Fibroblast of the conjunctiva (primary cell): ENCODE measurements at places on chromosomes 16 and 17.
A peak's percentile ranks its signal among the peaks of the same experiment; 100 is the strongest.

- DNase-seq, result no peak
Measured at GRCh38 chr17:76582660-76583059, 3.0 kb downstream of the ST6GALNAC2 start.

GRCh38 chr17:68792873-68793272 is 162.3 kb downstream of the ABCA8 start:
- no peak for DNase-seq

GRCh38 chr16:23424292-23424958 is 28.6 kb downstream of the COG7 start:
- no peak for DNase-seq

DNA sequence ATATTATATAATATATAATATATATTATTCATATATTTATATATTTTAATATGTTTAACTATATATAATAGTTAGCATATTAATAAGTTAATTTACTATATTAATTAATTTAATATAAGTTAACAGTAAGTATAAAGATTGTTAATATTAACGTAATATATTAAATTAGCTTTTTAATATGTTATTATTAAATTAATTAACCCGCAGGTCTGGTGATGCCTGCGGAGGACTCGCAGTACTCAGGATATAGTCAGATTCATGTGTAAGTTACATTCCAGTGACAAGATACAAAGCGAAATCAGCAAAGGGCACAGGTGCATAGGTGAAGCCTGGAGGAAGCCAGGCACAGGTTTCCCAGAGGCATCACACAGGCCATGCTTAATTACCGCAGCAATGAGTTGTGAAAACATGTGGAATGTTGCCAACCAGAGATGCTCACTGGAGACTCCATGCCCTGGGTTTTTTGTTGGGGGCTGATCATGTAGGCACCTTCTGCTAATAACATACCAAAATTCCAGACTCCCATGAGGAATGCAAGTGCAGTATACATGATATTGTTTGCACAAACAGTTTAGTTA is 130.4 kb upstream of the MPHOSPH6 start:
- DNase-seq, result no peak

DNA sequence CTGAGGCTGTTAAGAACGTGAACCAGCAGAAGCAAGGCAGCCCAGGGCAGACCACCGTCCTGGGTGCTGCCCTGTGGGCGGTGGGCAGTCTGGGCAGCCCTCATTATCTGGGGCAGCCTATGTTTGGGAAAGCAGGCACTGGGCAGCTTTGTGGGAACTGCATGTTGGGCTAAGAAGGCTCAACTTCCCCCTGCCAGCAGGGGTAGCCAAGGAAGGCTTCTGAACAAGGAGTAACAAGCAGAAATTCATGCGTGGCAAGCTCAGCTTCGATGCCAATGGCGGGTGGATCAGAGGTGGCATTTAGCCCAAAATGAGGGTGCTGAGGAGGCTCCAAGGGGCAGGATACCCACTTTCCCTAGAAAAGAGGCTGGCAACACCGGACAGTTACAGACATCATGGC is 42.7 kb upstream of the METRNL start:
- DNase-seq, result no peak

- no peak for DNase-seq
Measured at GRCh38 chr17:56727876-56728617, 105.7 kb downstream of the C17orf67 start.

DNA sequence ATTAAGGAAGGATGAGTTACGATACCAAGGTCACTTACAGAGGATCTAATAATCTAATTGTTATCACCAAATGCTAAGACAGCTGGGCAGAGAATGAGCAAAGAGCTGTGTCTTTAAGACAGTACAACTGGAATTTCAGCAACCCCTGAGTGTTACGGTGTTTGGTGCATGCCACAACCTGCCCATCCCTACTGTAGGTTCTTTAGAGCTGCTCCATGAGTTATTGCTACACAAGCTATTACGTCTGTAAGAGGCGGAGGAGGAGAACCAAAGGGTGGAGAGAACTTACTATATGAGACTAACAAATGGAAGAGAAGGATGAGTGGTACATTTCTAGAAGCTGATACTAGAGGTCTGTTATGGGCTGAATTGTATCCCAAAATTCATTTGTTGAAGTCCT is 14.2 kb upstream of the C17orf78 start:
- no peak for DNase-seq

DNA sequence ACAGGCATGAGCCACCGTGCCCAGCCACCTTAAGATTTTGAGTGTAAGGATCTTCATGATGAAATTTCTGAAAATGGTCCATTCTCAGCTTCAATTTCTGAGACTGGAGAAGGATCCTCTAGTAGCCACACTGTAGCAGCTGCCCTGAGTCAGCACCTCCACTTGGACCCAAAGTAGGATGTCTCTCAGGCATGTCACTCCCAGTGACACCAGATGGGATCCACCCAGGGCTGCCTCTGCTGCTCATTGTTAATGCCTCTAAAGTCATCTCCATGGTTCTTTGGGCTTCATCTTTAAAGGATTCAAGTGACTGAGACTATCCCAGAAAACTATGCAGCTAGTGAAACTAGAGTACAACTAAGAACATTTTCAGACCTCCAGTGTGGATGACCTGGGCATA is 7.9 kb downstream of the PLD6 start:
- DNase-seq, result no peak

GRCh38 chr17:74937064-74938051 is 1.7 kb downstream of the OTOP3 start:
- DNase-seq, result no peak

DNA sequence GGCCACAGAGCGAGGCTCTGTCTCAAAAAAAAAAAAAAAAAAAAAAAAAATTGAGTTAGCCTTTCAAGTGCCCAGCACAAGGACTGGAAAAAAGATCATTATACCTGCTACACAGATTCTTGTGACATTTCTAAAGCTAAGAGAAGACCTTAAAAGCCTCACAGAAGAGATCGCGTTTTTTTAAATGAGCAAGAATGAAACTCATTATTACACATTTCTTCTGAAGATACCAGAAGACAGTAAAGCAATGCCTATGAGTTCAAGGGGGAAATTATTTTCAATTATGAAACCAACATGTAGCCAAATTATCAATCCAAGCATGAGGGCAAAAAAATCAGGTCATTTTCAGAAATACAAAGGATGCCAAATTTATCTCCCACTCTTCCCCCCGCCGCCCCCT is 56.8 kb downstream of the MED13 start:
- no peak for DNase-seq

- no peak for DNase-seq
Measured at GRCh38 chr16:74605746-74606520, 981 bp downstream of the GLG1 start.

GRCh38 chr17:39014795-39015545 is 47.8 kb upstream of the FBXO47 start:
- DNase-seq, result no peak

GRCh38 chr17:78349891-78350642 is 9.8 kb downstream of the SOCS3 start:
- no peak for DNase-seq

- no peak for DNase-seq
Measured at GRCh38 chr16:4285167-4285566, 12.3 kb upstream of the TFAP4 start.

DNA sequence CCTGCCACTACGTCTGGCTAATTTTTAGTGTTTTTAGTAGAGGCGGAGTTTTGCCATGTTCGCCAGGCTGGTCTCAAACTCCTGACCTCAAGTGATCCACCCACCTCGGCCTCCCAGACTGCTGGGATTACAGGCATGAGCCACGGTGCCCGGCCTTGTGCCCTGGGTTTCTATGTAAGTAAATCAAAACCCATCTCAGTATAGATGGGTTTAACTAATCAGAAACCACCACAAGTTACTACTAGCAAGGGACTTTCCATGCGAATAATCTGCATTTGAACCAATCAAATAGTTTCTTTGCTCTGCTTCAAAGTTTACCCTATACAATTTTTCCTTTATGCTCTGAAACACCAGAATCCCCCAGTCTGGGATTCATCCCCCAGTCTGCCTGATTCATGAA is 16.5 kb upstream of the EIF1 start:
- no peak for DNase-seq

GRCh38 chr16:89388536-89388935 is 101.8 kb downstream of the ANKRD11 start:
- DNase-seq, result no peak

- DNase-seq, result no peak
Measured at GRCh38 chr16:49179714-49180330, 101.8 kb downstream of the CBLN1 start.

- no peak for DNase-seq
Measured at GRCh38 chr16:79519448-79519847, 81.1 kb downstream of the MAF start.

DNA sequence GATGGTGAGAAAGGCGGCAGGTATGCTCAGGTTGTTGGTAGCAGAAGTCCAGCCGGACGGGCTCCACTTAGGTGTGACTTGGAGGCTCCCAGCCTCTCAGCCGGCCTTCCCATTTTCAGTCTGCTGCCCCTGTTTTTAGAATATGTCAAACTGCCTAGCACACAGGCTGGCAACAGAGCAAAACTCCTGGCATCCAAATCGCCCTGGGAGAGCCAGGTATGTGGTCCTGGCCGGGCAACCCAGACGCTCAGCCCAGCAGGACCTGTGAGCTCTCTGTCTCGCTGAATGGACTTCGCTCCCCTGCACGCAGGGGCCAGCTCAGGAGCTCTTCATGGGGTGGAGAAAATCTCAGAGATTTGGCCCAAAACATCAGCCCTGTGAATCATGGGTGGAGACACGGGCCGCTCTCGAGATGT is 147.9 kb upstream of the CHMP6 start:
- DNase-seq, result no peak

- DNase-seq, result no peak
Measured at GRCh38 chr17:7825206-7825990, 8.6 kb upstream of the KDM6B start.

DNA sequence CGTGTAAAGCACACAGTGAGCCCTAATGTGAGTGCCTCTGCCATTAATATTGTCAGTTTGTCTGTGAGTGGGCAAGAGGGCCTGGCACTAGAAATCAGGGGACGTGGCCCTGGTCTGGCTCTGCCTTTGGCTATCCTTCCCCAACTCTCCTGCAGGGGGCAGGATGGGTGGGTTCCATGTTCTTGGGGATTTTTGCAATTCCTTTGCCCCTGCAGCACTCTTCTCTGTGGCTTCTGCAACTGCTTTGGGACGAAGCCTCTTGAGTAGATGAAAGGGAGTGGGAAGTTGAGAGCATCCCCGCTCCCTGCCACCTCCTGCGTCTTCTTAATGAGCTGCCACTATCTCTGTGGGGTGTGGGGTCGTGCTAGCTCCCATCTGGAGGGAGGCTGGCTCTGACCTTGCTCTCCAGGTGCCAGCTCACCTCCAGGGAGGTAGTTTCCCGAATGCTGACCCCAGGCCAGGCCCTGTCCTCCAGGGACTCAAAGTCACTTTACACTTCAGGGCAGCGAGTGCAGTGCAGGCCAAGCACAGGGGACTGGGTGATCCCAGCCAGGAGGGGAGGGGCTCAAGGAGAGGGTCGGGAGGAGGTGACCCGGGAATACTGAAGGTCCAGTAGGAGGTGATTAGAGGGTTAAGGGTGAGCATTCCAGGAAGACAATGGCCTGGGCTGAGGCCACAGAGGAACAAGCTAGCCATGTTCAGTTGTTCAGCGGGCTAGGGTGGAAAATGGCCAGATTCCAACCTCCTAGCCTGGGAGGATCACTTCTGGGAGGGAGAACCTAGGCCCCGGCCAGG is 121.0 kb upstream of the NLRP1 start:
- no peak for DNase-seq

DNA sequence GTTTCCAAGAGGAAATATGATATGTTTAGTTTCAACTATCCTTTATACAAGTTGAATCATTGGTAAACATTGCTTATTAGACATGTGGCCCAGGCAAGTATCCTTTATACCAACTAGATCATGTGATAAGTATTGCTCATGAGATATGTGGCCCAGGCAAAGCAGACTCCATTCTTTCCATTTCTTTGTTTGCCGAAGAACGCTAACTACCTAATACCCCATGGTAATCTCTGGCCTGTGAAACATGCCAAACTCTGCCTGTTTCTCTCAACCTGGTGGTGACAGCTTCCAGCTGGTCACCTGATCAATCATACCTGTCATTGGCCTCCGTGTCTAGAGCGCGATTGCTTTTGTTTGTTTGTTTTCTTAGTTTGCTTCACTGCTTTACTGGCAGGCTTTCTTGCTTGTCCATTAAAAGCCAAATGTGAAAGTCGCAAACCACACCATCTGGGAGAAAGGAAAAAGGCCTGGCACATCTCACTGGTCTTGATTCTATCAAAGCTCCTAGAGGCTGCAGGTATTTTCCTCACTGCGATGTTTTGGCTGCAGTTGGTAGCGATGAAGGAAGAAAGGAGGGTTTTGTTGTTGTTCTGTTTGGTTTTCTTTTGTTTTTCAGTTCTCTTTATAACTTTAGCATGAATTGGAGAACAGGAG is 686.2 kb downstream of the KCNJ2 start:
- no peak for DNase-seq

GRCh38 chr16:86078121-86078600 is 179.2 kb downstream of the IRF8 start:
- no peak for DNase-seq

DNA sequence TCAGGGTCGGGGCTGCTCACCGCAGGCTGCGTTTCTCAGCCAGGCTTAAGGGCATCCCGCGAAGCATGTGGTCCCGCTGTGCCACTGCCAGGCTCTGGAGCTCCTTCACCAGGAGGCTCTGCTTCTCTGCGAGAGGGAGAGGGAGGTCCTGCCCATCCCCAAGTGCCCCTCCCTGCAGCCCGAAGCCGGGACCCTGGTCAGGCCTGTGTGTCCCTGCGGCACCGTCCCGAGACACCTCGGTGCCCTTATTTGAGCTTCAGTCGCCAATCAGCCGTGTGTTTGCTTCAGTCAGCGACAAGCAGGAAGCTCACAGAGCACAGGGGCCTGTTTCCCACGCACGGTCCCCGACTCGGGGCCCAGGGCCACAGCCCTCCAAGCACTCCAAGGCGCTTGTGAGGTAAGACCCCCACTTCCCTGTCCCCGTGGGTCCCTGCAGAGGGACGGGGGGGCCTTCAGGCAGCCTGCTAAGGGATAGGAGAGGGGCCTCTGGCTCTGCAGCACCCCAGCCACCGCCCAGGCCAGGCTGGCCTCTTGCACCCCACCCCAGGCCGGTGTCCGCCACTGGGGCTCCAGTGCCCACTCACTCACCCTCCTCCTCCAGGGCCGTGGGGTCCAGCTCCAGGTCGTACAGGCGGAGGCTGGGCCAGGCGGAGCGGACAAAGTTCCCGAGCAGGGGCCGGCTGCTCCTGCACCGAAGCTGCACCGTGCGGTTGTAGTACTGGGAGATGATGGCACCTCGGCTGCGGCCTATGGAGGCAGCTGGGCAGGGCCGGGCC is 3.2 kb downstream of the TMC6 start:
- DNase-seq, result no peak

DNA sequence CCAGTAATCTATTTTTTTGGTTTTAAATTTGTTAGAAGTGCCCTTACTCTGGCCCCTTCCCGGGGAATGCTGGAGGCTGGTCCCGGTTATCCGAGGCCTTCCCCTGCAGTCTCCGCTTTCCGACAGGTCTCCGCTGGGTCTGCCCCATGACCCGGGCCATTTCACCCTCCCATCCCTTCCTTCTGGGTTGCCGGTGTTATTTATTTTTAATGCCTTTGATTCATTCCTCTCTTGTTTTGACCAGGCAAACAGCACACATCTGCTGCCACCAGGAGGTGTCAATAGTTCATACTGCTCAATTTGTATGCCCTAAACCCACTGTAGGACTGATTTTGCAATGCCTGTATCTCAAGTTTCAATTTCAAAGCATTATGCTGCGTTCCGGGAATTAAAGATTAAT is 113.2 kb upstream of the IRX5 start:
- peak; percentile 23 for DNase-seq

- no peak for DNase-seq
Measured at GRCh38 chr17:11901931-11902330, 95.3 kb downstream of the ZNF18 start.

- no peak for DNase-seq
Measured at GRCh38 chr17:32586666-32587065, 99.9 kb downstream of the CDK5R1 start.
